ENCODE measurements at places on chromosomes 12 and 14. TPM values are rescaled to one million over a fixed set of nuclear protein-coding genes. Genes with fewer than 3 reads are reported as not detected.

GRCh38 chr12:94027561-94027960 lies 120.8 kb upstream of the PLXNC1 start:
- no peak for DNase-seq

Gene RILPL1
- 22.1 TPM for polyA plus RNA-seq

- DNase-seq: no peak
Observed at GRCh38 chr12:9090220-9090619, 25.5 kb downstream of the A2M start.

Gene RPS6KL1
- polyA plus RNA-seq: 0.91 TPM

GRCh38 chr12:6213969-6214368 lies 13.8 kb downstream of the CD9 start:
- DNase-seq: no peak
